CMK (cell line): ENCODE measurements at places on chromosomes 3 and 15.

DNA sequence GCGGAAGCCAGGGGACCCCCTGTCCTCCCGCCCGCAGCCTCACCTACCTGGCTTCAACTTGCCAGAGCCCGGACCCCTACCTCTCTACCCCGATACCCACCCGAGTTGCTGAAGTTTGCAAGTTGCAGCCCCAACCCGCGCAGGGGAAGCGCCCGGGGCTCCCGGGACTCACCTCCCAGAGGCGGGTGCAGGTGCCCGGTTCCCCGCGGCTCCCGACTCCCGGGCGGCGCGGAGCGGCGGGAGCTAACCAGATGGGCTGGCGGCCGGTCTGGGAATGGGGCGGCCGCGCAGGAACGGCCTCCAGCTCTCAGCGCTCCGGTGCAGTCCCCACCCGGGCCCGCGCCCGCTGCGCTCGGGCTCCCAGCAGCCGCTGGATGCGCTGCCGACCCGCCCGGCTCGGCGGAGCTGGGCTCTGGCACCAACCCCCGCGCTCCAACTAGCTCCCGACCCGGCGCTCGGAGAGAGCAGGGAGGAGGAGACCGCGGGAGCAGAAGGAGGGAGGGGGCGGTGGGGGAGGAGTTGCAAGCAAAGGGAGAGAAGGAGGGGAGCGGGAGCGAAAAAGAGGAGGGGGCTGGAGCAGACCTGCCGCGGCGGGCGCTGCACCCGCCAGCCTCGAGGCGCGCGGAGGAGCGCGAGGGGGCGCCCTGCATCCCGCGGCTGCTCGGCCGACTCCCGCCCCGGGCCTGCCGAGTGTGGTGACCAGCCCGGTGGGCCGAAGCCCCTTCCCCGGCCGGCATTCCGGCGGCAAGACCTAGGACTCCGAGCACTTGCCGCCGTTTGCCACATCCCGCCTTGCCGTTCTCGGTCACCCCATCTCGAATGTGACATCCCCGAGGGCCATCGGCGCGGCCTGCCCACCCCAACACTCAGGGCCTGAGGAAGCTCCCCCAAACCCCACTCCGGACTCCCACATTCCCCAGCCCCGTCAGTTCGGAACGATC lies at the start of gene SEMA5B:
TSS of gene SEMA5B (minus strand) at position 472 of the 941 bp plus-strand sequence. CDS start 66,500 bp downstream, outside the sequence.
- DNase-seq = no peak

DNA sequence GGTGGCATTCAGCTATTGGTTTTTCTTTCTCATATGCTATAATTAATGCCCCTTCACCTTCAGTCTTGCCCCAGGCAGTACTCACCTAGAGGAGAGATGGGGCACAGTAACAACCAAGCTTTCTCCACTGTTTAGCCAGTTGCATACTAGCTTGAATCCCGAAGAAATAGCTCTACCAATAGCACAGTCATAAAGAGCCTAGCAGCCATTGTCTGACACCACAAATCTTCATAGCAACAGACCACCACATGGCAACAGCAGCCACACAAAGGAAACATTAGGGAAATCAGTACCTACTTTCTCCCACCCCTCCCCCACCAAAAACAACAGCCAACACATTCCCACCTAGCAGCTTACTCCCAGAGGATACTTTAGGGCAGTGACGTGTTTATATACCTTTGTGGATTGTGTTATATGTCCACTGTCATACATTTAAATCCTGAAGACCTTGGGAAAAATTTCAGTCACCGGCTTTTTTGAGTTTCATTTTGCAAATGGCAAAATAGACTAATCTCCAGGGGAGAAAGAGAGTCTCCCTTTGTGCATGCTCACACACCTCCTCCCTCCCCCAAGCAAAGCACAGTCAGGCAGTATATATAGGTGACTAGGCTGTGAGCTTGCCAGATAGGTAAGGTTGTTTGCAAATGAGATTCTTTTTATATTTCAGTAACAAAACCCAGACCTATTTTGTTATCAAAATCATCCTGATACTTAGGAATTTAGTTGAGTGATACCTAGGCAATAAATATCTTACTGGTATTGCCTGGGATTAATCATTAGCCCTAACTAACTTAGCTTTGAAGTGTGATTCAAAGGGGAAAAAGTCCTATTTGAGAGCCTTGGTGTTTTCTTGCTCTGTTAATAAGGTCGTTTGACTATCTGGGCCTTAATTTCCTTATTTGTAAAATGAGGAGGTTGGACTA lies 140.6 kb downstream of the RBPMS2 start:
- DNase-seq = no peak

GRCh38 chr3:52781741-52782140 lies 4.3 kb downstream of the ITIH1 start:
- DNase-seq = no peak

GRCh38 chr15:79595995-79596622 lies 164.0 kb downstream of the MINAR1 start:
- peak; percentile 88 for DNase-seq

- no peak for DNase-seq
These were observed 307.8 kb upstream of the TPM1 start for GRCh38 chr15:62734706-62735105.
